Natural killer cell (primary cell): ENCODE measurements at places on chromosomes 5 and 9. TPM values are rescaled to one million over a fixed set of nuclear protein-coding genes. Genes with fewer than 3 reads are reported as not detected.

DNA sequence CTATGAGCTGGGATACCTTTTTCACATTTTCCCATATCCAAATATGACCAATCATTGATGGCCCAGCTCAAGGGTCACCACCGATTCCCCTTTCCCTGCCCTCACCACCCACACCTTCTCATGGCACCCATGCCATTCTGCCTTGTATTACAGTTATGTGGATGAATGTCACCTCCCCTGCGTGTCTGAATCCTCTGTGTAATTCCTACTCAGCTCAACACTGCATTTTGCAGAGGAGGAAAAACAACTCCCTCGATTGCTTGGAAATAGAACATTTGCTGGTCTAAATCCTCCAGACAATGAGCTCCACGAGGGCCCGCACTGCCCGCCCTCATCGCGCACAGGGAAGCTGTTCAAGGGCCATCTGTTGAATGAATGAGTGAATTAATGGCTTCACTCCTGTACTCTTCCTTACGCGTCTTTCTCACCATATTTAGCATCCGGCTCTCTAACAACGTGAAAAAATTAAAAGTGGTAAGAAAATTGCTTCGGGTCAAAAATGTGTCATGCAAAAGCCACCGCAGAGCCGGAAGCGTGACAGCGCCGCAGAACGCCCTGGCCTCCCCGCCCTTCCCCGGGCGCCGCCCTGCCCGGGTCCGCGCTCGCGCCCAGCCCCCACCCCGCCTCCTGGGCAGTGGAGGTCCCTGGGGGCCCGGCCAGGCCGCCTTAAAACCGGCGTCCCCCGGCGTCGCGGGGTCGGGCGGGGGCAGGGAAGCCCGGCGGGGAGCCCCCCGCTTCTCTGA, 704 bp downstream of the SUSD1 start:
- peak overlapping the region; percentile 50 for H3K27ac ChIP-seq
- peak; percentile 84 for DNase-seq
- no peaks in the 10 kb centered on the region for H3K27me3 ChIP-seq
- H3K4me3 ChIP-seq: peak overlapping the region; percentile 33

DNA sequence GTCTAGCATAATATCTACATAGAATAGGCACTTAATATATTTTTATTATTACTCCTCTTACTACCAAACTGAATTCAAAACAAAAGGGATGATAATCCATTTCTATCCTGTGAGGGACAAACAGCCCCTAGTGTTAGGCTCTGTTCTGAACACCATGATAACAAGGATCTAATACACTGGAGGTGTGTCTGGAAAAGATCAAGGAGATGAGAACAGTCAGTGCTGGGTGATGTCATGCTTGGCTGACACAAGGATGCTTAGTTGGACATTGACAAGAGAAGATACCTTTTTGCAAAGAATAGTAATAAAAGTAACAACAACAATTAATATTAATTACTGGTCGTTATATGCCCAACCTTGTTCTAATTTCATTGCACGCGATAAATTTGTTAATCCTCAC, 458.7 kb downstream of the EBF1 start:
- no peak overlapping the region for H3K4me3 ChIP-seq
- H3K36me3 ChIP-seq: no peaks in the 10 kb centered on the region
- H3K27me3 ChIP-seq: no peaks in the 10 kb centered on the region
- H3K4me1 ChIP-seq: no peaks in the 10 kb centered on the region

DNA sequence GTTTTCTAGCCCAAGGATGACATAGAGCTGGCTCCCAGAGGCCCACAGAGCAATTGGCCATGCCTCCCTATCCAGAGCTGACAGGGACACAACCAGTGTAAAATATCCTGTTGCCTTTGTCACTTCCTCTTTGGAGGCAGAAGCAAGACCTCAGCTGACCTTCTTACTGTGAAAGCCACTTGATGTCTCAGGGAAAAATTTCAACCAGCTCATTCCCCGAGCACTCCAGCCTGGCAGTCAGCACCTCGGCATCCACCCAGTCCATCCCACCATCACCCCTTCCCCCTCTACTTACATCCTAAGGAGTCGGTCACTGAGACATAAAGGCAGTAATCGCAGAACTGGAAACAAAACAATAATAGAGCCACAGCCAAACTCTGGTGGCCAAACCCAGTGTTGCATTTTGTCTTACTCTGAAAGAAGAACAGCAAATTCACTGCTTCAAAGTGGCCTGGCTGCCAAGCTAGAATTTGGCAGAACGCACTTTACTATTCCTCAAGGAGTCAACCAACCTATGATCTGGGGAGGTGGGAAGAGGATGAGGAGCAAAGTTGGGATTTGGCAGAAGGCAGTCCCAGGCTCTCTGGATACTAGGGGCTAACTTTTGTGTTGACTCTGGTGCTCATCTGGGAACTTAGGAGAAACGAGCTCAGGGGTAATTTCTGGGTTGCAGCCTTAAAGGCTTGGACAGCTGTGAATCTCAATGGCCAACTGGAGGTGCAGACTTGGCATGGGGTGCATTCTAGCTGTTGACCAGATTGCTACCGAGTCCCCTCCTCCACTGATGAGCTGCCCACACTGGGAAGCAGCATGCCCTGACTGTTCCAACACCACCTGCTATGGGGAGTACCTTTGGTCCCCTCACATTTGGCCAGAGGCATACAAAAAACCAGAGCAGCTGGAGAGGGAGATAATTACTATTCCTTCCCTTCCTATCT, 13.6 kb downstream of the NIPAL4 start:
- H3K36me3 ChIP-seq: no peaks in the 10 kb centered on the region
- no peak overlapping the region for H3K27ac ChIP-seq
- H3K27me3 ChIP-seq: no peaks in the 10 kb centered on the region
- no peak overlapping the region for H3K4me3 ChIP-seq
- no peaks in the 10 kb centered on the region for H3K4me1 ChIP-seq

DNA sequence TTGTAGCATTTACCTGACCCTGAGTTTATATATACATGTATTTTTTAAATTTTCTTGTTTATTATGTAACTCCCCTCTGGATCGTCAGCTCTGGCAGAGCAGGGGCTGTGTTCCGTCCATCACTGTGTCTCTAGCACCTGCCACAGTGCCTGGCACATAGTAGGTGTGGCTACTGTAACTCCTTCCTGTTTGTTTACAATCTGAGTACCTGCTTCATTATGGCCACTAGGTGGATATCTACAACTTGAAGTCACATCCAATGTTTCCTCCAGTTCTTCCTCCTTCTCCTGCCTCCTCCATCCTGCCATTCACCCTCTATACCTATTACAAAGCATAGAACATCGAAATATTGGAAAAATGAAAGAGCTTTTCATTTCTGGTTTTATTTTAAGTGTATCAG, 14.2 kb upstream of the PPP1R2B start:
- no peak overlapping the region for H3K27ac ChIP-seq
- H3K27me3 ChIP-seq: no peaks in the 10 kb centered on the region
- H3K4me3 ChIP-seq: no peak overlapping the region
- H3K4me1 ChIP-seq: peaks cover 4% of the 10 kb centered on the region

- no peaks in the 10 kb centered on the region for H3K4me1 ChIP-seq
- no peak for DNase-seq
- H3K27me3 ChIP-seq: no peaks in the 10 kb centered on the region
Observed at GRCh38 chr5:72223371-72223770, 96.7 kb downstream of the MRPS27 start.

GRCh38 chr9:7509576-7510145, 289.9 kb downstream of the DMAC1 start:
- no peak for DNase-seq
- no peak overlapping the region for H3K4me3 ChIP-seq
- no peaks in the 10 kb centered on the region for H3K4me1 ChIP-seq
- no peaks in the 10 kb centered on the region for H3K36me3 ChIP-seq
- H3K27me3 ChIP-seq: no peaks in the 10 kb centered on the region
- H3K27ac ChIP-seq: no peak overlapping the region

GRCh38 chr9:70389621-70390266, 24.7 kb downstream of the KLF9 start:
- no peaks in the 10 kb centered on the region for H3K27me3 ChIP-seq
- no peak overlapping the region for H3K27ac ChIP-seq
- DNase-seq: no peak
- no peak overlapping the region for H3K4me3 ChIP-seq
- H3K36me3 ChIP-seq: peaks cover 13% of the 10 kb centered on the region

GRCh38 chr5:120137582-120137981, 326.5 kb upstream of the PRR16 start:
- no peak overlapping the region for H3K4me3 ChIP-seq
- no peaks in the 10 kb centered on the region for H3K36me3 ChIP-seq
- no peaks in the 10 kb centered on the region for H3K27me3 ChIP-seq
- no peak for DNase-seq
- no peak overlapping the region for H3K27ac ChIP-seq

DNA sequence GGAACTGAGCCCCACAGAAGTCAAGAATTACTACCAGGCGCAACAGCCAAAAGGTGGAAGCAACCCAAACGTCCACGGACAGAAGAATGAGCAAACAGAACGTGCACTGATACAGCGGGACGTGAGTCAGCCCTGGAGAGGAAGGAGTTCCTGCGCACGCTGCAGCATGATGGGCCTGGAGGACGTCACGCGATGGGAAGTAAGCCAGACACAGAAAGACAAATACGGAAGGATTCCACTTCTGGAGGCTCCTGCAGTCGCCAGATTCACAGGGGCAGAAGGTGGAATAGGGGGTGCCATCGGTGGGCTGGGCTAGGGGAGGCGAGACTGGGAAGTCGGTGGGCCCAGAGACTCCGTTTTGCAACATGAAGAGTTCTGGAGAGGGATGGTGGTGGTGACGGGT, 80.3 kb upstream of the PHYKPL start:
- no peak overlapping the region for H3K4me3 ChIP-seq
- no peaks in the 10 kb centered on the region for H3K36me3 ChIP-seq
- H3K27me3 ChIP-seq: no peaks in the 10 kb centered on the region
- H3K27ac ChIP-seq: no peak overlapping the region
- H3K4me1 ChIP-seq: no peaks in the 10 kb centered on the region

DNA sequence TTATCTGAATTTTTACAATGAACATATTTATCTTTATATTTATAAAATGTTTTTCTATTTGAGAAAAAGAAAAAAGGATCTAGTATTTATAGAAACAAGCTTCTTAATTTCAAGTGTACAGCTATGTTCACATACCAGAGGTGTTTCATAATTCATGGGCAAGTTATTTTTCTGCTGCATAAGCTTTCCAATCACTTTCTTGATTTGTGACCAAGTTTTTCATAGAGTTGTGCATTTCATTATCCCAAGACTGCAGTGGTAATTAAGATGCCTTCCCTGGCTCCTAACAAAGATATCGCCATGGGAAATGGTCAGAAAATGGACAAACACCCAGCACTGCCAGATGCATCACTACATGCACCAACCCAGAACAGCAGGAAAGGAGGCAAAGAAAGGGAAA, 124.6 kb downstream of the GNAQ start:
- no peaks in the 10 kb centered on the region for H3K27me3 ChIP-seq
- DNase-seq: no peak
- H3K4me1 ChIP-seq: peaks cover 3% of the 10 kb centered on the region
- no peak overlapping the region for H3K4me3 ChIP-seq
- no peak overlapping the region for H3K27ac ChIP-seq
- no peaks in the 10 kb centered on the region for H3K36me3 ChIP-seq

DNA sequence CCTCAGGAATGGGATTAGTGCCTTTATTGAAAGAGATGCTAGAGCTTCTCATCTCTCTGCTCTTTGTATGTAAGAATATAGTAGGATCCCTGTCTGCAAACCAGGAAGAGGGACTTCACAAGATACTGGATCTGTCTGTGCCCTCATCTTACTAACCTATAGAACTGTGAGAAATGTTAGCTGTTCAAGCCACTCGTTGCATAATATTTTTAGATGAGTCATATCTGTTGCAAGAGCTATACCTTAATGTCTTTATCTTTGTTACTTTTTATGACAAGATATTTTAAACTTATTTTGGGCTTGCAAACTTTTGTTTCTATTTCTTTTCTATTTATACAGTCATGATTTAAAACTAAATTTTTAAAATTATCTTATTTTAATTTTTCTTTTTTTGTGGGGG, 1296.8 kb upstream of the CDH6 start:
- no peak for DNase-seq
- no peaks in the 10 kb centered on the region for H3K36me3 ChIP-seq
- H3K4me3 ChIP-seq: no peak overlapping the region
- no peaks in the 10 kb centered on the region for H3K27me3 ChIP-seq

- peak overlapping the region; percentile 91 for H3K27ac ChIP-seq
- H3K4me3 ChIP-seq: peak overlapping the region; percentile 67
- peaks cover 6% of the 10 kb centered on the region for H3K36me3 ChIP-seq
Observed at GRCh38 chr9:34125681-34126206, 754 bp downstream of the DCAF12 start.

DNA sequence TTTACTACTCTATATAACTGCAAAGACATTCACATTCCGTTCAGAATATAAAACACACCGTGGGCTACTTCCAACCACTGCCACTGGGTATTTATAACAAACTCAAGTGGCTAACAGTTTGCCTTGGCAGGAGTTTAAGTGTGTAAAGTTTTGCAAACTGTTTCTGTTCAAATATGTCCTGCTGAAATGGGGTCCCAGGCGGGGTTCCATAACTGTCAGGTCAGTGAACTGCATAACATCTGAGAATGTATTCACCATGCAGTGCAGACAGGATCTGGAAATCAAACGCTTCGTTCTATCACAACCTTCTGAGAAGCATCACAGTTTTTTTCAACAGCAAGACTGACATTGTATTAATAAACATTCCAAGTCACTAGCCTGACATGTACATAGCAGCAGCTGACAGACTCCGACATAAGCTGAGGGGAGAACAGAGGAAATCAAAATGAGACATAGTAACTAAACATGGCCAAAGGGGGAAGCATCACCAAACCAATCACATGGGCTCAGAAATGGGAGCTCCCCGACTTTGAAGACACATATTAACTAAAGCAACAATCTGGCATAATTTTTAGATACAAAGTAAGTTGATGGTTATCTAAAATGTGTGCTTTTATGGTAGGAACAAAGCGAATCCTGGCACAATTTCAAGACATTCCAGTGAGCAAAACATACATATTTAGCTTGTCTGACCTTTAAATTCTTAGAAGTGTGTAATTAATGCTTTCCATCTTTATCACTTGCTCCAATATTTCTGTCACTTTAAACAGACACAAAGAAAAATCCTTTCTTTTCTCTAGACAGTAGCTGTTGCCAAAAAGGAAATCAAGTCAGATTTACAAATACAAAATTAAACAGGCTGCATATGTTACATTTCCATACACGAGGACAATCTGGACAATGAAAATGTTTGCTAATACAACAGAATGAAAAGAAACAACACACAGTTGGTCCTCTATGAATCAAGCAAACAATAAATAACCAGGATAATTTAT, 156.8 kb downstream of the MAPKAP1 start:
- no peak for DNase-seq
- H3K36me3 ChIP-seq: peaks cover under 1% of the 10 kb centered on the region
- H3K4me1 ChIP-seq: no peaks in the 10 kb centered on the region
- H3K27ac ChIP-seq: no peak overlapping the region
- H3K4me3 ChIP-seq: no peak overlapping the region

- no peaks in the 10 kb centered on the region for H3K4me1 ChIP-seq
- DNase-seq: no peak
- peaks cover 81% of the 10 kb centered on the region for H3K36me3 ChIP-seq
- H3K27ac ChIP-seq: no peak overlapping the region
- H3K27me3 ChIP-seq: no peaks in the 10 kb centered on the region
- H3K4me3 ChIP-seq: no peak overlapping the region
Observed at GRCh38 chr9:15469406-15469805, 41.4 kb downstream of the PSIP1 start.

The SLC31A1 gene
- 7.9 TPM for total RNA-seq

The HCN1 gene
- not detected for total RNA-seq

The WASHC1 gene
- total RNA-seq: 52.5 TPM

The SLC6A3 gene
- not detected for total RNA-seq

The C9orf57 gene
- total RNA-seq: not detected

The SPINK4 gene
- total RNA-seq: not detected

The FOCAD gene
- 15.1 TPM for total RNA-seq
